ENCODE measurements at places on chromosomes 7 and 10. TPM values are rescaled to one million over a fixed set of nuclear protein-coding genes. Genes with fewer than 3 reads are reported as not detected.

DNA sequence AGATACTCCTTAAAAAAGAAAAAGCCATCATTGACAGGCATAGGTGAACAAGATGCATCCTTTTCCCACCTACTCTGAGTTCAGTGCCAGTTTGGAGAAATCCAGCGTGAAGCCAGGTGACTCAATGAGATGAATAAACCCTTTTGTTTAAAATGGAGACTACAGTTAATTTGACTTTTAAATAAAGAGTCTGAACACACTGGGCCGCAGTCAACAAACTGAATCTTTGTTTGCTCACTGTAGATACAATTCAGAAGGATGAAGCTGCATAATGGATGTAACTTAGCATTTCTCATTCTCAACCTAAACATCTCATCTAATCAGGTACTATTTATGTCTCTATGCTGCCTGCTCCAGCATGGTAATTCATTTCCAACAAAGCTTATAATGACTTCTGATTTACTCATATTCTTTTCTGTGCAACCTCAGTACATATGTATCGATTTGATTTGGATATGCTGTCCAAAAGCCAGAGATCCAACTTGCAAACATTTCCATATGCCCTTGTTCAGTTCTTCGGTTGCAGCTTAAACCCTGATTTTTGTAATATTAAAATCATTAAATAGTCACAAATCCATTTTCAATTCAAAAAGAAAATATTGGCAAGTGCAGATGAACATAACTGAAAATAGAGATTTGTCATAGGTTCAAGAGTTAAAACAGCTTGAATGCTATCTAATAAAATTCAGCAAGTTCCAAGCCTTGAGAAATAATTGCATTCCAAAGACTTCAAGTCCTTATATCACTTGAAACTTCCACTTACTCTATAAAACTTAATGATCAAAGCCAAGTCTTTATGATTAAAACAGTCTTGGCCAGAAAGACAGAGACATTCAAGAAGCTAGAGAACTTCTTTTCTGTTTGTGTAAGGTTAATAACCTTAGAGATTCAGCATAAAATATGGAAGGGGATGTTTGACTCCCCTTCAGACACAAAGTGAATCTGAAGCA is 67.8 kb downstream of the CPVL start:
- no peak for DNase-seq

GRCh38 chr7:125450749-125451148 is 521.1 kb upstream of the POT1 start:
- no peak for DNase-seq

- DNase-seq, result no peak
Observed at GRCh38 chr7:116672596-116673456, 830 bp downstream of the MET start.

- DNase-seq, result no peak
Observed at GRCh38 chr7:113142385-113143119, 24.2 kb upstream of the SMIM30 start.

GRCh38 chr10:36188461-36188860 is 546.4 kb upstream of the FZD8 start:
- DNase-seq, result no peak

DNA sequence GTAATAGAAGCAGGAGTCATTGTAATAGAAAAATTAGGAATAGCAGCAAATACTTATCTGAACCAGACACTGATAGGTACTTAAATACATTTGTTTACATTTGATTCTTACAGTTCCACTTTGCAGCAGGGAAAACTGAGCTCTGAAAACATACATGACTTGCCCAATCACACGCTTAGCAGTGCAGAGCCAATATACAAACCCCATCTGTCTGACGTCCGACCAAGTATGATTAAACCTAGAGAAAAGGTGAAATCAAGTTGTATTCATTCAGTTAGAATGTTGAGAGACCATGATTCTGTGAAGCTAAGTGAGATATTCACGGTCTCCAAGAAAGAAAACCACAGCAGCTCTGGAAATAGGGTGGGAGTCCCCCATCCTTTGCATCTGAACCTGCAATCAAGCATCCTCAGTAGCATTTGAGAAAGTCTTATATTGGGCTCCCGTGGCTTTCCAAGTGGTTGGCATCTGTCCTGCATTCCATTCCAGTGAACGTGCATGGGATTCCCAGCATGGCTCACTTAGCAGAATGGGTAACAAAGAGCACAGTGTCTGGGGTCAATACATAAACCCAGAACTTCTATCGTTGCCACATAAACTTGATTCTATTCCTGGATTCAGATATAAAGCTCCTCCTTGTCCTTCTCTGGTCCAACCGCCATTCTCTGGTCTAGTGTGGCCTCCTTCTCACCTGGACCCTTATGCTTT is 148.7 kb upstream of the RSU1 start:
- no peak for DNase-seq

- no peak for DNase-seq
Observed at GRCh38 chr7:109009636-109010035, 440.0 kb downstream of the DNAJB9 start.

GRCh38 chr10:72524489-72524888 is 101.4 kb downstream of the MICU1 start:
- no peak for DNase-seq

ADAMTS14 gene
- not detected for total RNA-seq

RAPGEF5 gene
- 0.61 TPM for total RNA-seq

SPDYE2B gene
- not detected for total RNA-seq

ERVW-1 gene
- not detected for total RNA-seq
